NCI-H2081 treated with DMSO at 0.1 percent for 48 hours (cell line): ENCODE measurements at places on chromosomes 4 and X.

- DNase-seq: no peak
Observed at GRCh38 chrX:487836-488235, 101.1 kb upstream of the PPP2R3B start.

- no peak for DNase-seq
Observed at GRCh38 chr4:28369499-28369898, 1508.9 kb downstream of the STIM2 start.

DNA sequence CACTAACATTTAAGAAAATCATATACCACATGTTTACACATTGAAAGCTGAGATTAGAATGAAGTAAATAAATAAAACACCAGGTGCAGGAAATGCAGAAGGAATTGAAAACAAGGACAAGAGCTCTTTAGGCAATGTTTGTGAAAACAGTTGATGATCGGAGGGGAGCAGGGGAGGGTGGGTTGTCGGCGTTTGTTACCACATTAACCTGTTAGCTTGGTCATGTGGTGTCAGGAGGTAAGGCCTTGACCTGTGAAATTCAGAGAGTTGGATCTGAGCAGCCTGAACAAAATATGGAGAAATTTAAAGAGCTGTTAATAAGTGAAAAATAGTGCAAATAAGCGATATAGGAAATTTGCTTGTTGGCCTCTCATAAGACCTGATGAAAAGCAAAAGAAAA, 759.9 kb downstream of the PDHA2 start:
- no peak for DNase-seq

DNA sequence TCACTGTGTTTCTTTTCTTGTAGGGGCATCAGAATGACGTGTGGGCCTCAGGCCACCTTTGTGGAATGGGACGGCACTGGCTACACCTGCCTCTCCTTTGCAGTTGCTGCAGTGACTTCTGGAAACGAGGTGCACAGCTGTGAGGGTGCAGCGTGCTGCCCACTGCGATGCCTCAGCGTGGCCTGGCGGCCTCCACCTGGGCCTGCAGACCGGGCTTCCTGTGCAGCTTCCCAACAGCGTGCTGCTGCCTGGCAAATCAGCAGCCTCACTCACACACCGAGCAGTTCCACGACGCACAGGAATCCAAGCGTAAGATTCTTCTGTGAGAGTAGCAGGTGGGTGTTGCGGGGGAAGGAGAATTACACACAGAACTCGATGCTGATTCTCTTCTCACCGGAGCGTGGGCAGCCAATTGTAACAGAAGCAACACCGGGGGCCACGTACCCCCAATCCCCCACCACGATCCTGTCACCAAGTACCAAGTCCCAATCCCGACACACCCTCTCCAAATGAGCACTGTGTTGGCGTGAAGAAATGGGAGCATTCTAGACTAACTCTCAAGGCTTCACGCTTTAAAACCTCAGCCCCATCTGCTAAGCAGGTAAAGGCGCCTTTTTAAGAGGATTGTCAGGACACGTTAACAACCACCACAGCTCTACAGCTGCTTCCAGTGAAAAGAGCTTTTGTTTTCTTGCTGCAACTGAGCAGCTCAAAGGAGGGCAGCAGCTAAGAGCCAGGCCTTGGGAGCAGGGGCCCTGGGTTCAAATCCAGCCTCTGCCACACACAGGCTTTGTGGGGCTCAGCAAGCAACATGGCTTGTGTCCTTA, 16.9 kb downstream of the WDR1 start:
- no peak for DNase-seq

DNA sequence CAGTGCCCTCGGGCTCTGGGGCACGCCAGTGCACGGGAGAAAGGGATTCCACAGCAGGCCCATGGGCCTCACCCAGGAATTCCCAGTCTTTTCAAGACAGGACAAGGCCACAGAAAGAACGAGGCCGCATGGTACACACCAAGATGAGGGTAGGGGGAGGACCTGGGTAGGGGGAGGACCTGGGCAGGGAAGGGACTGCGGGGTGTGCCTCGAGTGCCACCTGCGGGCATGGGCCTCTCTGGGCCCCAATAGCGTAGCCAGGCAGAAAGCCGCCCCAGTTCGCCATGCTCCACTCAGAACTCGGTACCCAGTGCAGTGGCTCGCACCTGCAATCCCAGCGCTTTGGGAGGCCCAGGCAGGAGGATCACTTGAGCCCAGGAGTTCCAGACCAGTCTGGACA, 14.0 kb upstream of the DUSP9 start:
- no peak for DNase-seq

DNA sequence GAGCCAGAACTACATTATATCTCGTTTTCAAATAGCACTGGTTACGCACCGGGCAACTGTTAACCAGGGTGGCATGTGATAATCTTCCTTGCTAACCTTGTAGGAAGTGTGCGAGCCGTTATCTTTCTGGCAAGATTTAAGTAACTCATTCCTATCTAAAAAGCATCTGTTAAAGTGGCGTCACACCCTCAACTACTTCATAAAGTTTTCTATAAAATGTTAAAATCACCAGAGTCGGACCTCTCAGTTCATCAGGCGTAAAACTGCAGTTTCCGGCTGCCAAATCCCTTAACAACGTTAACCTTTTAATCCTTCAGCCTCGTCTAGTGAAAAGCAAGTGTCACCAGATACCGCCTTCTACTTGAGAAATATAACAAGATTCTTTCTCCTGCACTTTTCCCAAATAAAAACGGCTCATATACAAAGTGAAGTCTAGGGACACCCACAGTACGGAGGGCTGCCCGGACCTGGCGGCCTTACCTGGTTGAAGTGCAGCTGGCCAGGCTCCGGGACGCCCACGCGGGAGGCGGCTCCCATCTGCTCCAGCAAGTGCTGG, 1.2 kb downstream of the SLC39A8 start:
- DNase-seq: no peak

DNA sequence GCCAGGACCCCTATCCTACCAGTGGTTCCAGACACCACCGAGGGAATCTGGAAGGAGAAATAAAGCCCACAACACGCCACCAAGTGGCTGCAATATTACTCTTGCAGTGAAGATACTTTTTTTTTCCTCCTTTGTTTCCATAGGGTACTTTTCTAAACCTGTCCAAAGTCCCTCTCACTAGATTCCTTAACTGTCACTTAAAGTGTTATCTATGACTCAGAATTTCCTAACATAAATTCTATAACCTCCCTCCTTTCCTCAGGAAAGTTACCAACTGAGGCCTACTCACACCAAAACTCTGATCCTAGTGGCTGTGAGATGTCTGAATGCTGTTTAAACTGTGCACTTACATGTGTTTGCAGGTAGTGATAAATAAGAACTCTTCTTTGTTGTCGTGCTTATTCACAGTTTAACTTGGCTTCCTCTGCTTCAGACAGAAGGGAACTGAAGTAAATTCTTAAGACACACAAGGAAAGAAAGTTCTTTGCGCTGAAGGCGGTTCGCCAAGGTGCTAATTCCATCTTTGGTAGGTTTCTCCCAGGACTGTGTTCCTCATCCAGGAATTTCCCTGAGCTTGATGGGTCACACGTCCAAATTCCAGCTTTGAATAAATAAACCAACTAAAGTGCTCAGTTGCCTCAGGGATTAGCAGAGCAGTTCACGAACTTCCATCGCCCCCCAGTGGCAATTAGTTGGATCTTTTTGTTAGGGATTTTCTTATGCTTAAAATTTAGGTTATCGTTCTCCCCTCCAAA, 10.7 kb upstream of the HCCS start:
- DNase-seq: no peak

GRCh38 chr4:169619518-169619957, 840 bp upstream of the CLCN3 start:
- no peak for DNase-seq

- DNase-seq: no peak
Observed at GRCh38 chrX:119991005-119991787, 47.6 kb upstream of the NKAP start.

GRCh38 chrX:13937370-13938050, 92.2 kb downstream of the GEMIN8 start:
- DNase-seq: no peak

DNA sequence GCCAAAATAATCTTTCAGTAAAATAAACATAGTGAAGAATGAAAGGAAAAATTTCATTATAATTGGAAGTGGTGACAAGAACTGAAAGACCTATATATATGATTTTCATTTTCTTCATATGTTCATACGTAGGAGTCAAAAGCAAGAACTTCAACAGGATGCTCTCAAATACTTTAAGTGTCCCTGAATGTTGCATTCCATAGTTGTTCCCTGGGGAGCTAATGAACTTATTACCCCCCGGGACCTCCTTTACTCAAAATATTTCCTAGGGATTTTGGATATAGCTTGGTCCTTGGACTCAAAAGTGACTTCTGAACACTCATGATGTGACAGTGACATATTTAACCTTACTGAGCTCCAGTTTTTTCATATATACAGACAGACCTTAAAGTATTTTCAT, 44.9 kb upstream of the NDST4 start:
- DNase-seq: no peak

DNA sequence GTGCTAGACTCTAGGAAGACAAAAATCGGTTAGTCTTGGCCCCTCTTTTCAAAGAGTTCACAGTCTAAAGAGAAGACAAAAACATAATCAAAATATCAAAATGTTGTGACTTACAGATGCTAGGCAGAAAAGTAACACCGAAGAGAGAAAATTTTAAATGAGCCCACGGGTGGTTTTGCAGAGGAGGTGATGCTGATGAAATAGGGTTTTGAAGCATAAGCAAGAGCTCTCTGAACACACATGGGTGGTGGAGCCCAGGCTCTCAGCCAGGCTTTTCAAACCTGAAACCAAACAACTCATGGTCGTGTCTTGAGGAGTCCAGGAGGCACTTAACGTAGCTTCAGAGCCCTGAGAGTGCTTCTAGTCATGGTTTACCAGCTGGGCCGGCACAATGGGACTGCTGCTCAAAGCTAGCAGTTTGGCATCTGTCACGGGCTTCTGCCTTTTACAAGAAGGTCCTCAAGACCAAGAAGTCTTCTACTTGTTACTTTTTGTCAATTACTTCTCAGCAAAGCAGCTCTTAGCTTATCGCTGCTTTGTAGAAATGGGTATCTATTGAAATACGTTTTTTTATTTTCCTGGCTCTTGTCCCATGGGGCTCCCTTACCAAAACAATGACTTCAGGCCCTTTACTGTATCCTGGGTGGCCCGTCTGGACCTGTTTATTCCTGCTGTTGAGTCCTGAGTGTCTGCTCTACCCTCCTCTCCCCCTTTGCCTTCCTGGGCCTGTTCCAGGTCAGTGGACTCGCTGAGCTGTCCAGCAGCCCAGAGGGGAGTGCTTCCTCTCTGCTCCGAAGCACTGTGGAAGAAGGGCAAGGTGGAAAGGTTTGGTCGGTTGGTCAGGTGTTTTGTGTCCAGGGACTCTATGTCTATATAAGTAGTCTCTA, 69.5 kb downstream of the TNIP2 start:
- no peak for DNase-seq

DNA sequence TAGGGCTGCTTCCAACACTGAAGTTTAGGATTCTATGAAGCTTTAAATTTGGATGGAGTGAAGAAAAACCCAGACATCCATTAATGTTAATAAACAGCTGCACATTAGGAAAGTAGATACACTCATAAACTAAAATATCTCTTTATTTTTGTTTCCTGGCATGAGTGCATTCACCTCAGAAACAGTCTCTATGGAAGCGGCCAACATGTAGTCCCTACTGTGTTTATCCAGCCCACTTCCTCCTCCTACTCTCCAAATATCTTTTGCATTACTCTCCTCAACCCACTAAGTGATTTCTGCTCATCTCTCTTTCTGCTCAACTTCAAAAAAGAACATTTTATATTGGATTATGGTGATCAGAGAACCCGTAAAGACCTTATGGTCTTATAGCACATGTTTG, 180.3 kb upstream of the MXRA5 start:
- DNase-seq: no peak

DNA sequence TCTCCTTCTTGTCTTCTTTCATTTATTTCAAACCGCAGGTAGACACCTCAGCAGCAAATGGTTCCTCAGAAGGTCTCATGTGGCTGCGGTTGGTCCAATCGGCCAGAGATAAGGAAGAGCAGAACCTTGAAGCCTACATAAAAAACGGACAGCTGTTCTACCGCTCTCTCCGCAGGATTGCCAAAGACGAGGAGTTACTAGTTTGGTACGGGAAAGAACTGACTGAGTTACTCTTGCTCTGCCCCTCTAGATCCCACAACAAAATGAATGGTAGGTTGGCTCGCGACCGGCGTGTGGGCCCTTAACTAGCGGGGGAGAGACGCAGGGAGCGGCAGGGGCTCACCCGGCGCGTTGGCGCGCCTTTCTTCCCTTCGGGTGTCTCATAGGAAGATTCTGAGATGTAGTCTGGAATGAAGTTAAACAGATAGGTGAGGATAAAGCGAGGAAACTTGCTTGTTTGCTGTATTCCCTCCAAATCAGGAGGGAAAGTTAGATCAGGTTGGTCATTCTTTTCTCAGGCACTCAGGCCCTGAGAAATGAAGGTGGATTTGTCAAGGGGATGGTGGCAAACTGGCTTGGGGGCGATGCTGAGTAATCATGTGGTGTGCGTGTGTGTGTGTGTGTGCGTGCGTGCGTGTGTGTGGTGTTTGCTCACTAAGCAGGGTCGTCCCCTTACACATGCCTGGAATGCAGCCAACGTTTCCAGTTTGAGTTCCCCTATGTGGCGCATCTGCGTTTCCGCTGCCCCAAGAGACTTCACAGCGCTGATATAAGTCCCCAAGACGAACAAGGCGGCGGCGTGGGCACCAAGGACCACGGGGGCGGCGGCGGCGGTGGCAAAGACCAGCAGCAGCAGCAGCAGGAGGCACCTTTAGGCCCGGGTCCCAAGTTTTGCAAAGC, 4.2 kb downstream of the PRDM8 start:
- DNase-seq: no peak

- DNase-seq: no peak
Observed at GRCh38 chr4:158538911-158539310, 17.2 kb downstream of the RXFP1 start.
